ENCODE measurements at places on chromosomes 3 and 15.

GRCh38 chr3:170421111-170421641 is 2.5 kb downstream of the CLDN11 start:
- DNase-seq = peak; percentile 31

DNA sequence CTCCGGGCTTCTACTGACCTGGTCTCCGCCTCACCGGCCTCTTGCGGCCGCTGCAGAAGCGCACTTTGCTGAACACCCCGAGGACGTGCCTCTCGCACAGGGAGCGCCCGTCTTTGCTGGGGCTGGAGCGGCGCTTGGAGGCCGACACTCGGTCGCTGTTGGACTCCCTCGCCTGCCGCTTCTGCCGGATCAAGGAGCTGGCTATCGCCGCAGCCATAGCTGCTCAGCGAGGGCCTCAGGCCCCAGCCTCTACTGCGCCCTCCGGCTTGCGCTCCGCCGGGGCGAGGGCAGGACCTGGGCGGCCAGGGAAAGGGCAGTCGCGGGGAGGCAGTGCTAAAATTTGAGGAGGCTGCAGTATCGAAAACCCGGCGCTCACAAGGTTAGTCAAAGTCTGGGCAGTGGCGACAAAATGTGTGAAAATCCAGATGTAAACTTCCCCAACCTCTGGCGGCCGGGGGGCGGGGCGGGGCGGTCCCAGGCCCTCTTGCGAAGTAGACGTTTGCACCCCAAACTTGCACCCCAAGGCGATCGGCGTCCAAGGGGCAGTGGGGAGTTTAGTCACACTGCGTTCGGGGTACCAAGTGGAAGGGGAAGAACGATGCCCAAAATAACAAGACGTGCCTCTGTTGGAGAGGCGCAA is 319.2 kb downstream of the FGF12 start:
- DNase-seq = no peak

GRCh38 chr15:101028772-101029438 is 109.7 kb downstream of the LRRK1 start:
- DNase-seq = peak; percentile 14

GRCh38 chr3:125219261-125219701 is 6.7 kb upstream of the SLC12A8 start:
- no peak for DNase-seq

- DNase-seq = no peak
Observed at GRCh38 chr3:40511031-40511718, 5.3 kb downstream of the ZNF620 start.

Measured in uterus (tissue), 4 donors.